Endothelial cell of umbilical vein (primary cell): ENCODE measurements at places on chromosomes 1 and 21.
A peak's percentile ranks its signal among the peaks of the same experiment; 100 is the strongest.

DNA sequence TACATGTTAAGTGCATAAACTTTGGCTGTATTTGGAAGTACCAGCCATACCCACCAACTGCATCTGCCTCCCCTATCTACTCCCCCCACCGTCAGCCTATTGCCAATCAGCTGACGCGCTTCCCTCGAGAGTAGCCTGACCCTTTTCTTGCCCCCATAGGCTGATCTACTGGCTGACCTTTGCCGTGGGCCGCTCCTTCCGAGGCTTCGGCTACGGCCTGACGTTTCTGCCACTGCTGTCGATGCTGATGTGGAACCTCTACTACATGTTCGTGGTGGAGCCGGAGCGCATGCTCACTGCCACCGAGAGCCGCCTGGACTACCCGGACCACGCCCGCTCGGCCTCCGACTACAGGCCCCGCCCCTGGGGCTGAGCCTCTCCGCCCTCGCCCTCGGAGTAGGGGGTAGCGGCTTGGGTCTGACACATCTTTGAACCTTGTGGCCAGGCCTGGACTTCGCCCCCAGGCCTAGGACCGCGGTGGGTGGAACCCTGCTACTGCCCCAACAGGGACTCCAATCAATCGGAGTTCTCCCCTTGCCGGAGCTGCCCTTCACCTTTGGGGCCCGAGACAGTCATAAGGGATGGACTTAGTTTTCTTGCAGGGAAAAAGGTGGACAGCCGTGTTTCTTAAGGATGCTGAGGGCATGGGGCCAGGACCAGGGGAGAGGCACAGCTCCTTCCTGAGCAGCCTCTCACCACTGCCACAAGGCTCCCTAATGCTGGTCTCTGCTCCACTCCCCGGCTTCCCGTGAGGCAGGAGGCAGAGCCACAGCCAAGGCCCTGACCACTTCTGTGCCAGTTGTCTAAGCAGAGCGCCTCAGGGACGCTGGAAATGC lies 4.0 kb downstream of the GLMP start:
- DNase-seq: peak; percentile 89

DNA sequence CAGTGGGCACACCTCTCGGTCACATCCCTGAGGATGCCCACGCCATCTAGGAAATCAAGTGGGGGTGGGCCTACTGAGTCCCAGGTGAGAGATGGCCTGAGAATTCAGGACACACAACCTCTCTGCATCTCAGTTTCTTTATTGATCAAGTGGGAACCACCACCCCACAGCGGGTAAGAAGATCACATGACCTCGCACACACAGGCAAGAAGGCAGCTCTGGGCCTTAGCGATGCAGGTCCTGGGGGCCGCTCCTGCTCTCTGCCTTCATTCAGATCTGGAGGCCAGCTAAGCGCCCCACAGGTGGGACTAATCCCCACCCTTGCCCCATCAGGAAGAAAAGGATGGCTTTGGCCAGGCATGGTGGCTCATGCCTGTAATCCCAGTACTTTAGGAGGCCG lies 63.2 kb downstream of the PGBD5 start:
- no peak for DNase-seq

DNA sequence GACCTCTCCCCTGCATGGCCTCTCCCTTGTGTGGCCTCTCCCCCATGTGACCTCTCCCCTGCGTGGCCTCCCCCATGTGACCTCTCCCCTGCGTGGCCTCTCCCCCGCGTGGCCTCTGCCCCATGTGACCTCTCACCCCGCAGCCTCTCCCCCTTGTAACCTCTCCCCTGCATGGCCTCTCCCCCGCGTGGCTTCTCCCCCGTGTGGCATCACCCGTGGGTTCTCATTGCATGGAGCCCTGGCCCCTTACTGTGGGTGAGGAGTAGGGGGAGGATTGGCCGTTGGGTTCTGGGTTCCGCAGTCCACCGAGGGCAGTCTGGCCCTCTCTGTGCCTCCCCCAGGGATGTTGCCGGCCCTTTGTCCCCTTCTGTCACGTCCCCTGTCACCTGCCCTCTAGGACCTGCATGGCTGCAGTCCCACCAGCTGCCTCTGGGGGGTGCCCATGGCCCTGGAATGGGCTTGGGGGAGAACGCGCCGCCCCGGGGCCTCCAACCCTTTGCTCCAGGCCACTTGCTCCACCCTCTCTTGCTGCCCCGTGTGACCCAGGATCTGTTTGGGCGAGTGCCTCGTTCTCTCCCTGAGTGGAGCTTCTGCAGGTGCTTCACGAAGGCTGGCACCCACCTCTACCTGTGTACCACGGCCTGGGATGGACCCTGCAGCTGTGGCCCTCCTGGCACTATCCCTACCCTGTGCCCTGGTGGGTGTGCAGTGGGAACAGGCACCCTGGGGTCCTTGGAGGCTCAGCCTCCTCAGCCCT lies 21.3 kb downstream of the RRP1 start:
- peak; percentile 56 for DNase-seq

DNA sequence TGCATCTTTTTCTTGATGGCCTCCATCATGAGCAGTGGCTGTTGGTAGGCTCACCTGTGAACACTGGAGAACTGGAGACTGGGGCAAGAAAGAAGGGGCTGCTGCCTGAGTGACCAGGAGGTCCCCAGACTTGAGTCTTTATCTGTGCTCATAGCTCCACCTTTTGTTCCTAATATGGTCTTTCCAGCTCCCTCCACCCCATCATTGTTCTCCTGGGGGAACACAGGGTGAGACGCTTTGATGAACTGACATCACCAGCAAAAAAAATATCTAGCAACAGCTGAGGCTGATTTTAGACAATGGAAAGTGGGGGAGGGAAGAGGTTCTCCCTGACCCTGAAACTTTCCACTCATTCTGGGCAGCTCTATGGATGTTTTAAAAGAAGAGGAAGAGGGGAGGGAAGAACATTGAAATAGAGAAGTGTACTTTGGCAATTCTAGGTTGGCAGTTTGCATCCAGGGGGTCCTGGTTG lies at the start of gene TPM3:
TPM3 (minus strand) TSS at position 111 of the 472 bp plus-strand sequence; CDS start at position 29, 82 bp downstream.
- DNase-seq: peak; percentile 81

GRCh38 chr1:233327651-233328141 lies at the start of gene MAP3K21:
MAP3K21 (plus strand) TSS chr1:233327724; CDS start chr1:233328029, 305 bp downstream.
- DNase-seq: peak; percentile 17

GRCh38 chr1:56590520-56591011 lies 11.2 kb upstream of the PLPP3 start:
- DNase-seq: no peak

DNA sequence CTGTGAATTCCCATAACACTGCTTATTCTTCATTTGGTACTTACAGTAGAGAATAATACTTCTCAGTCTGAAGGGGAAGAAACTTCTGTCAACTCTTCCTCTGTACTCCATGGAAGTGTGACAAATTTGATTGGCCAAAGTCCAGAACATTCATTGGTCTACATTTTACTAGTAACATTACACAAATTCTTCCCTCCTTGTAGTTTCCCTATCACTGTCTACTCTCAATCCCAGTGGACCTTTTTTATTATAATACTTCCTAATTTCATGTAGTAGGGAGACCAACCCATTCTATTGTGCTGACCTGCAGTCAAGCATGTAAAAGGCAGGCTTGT lies 74.7 kb downstream of the ALG6 start:
- no peak for DNase-seq

- DNase-seq: no peak
Measured at GRCh38 chr1:169072945-169073725, 33.4 kb upstream of the ATP1B1 start.

DNA sequence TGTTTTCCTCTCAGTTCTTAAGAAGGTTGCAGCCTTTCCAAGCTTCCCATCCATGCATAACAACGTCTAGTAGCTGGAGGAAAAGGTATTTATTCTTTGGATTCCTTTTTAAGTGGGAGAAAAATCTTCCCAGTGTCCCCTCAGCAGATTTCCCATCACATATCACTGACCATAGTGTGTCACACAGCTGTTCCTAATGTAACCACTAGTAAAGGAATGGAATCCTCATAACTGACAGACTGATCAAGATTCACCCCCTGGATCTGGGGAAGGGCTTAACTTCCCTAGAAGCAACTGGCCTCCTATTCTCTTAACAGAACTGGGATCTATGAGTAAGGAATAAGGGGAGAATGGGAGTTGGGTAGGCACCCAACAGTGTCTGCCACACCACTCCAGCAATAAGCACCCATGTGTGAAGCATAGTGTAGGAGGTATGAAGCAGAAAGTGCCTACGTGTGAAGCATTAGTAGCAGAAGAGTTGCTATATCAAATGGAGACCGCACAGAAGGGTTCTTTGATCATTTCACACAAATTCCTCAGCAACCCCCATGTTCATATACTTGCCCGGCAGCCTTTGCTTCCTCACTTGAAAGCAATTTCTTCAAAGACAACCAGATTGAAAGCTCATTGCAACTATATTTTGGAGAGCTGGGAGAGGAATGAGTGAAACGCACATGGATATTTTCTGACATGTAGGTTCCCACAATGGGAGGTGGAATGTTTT lies 28.2 kb upstream of the DNAH14 start:
- no peak for DNase-seq

GRCh38 chr1:211611818-211612217 lies 32.9 kb upstream of the SLC30A1 start:
- no peak for DNase-seq

GRCh38 chr1:4621646-4622045 lies 32.8 kb upstream of the AJAP1 start:
- DNase-seq: no peak

GRCh38 chr1:109984190-109984455 lies 442 bp upstream of the AHCYL1 start:
- DNase-seq: peak; percentile 34

DNA sequence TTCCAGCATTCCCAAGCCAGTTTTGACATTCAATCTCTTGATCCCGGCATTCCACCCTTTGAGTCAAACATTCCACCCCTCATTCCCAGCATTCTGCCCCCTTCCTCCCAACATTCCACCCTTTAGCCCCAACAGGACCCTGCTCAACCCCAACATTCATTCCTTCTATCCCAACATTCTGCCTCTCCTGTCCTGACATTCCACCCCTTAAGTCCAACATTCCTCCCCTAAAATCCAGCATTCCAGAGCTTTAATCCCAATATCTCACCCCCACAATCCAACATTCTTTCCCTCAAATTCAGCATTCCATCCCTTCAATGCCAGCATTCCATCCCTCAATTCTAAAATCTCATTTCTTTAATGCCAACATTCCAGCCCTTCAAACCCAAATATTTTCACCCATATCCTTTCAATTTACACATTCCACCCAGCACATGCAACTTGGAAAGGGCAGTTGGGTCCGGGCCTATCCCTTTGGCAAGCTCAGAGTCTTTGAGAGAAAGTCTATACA lies 22.9 kb downstream of the DDX20 start:
- DNase-seq: no peak

DNA sequence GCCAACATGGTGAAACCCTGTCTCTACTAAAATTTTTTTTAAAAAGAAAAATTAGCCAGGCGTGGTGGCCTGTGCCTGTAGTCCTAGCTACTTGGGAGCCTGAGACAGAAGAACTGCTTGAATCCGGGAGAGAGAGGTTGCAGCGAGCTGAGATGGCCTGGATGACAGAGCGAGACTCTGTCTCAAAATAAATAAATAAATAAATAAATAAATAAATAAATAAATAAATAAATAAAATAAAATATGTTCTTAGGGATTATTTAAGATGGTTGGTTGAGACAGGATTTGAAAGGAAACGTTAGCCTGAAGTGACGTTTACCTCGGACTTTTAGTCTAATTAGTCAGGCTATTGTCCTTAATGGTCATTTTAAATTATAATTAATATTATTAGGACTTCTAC lies 88.5 kb upstream of the CHRM3 start:
- DNase-seq: no peak

- DNase-seq: peak; percentile 17
Measured at GRCh38 chr1:234782105-234782751, 172.2 kb upstream of the IRF2BP2 start.

GRCh38 chr1:95850763-95851162 lies 616.8 kb downstream of the RWDD3 start:
- DNase-seq: no peak

DNA sequence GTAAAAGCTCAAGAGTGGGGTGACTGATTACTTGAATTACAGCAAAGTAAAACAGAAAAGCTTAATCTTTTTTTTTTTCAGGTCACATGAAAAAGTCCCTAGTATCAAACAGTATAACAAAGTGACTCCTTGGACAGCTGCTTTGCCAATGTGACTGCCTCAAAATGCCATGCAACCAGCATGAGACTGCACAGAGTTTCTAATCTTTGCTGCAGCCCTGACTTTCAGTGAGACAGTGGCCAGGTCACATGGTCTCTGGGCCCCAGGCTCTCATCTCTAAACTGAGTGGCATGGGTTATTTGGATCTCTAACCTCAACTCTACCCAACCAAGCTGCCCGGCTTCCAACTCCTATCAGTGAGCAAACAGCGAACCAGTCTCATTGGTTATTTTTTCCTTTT lies 169.0 kb downstream of the VAV3 start:
- DNase-seq: no peak
